ENCODE measurements at places on chromosomes 11 and 22.

DNA sequence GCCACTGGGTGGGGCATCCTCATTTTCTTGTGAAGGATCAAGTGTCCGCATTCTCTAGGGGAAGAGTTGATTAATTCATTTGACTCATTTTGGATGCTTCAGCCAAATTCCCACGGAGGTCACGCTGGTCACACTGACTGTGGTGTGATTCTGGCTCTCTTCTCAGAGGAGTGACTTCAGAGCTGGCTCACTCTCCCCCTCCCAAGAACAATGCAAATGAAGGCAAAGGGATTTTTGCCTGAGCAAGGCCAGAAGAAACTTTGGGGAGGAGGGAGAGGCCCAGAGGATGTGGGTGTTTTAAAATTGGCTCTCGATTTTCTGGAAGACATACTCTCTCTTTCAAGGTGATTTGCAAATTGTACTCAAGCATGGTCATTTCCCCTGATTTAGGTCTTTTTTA, 51.1 kb upstream of the LMO2 start:
- DNase-seq: no peak

- DNase-seq: no peak
These were observed 47.5 kb upstream of the TCF20 start for GRCh38 chr22:42317691-42318547.

- no peak for DNase-seq
These were observed 29.9 kb downstream of the CWF19L2 start for GRCh38 chr11:107427569-107428180.

GRCh38 chr11:37280200-37280599, 682.2 kb upstream of the RAG2 start:
- no peak for DNase-seq

DNA sequence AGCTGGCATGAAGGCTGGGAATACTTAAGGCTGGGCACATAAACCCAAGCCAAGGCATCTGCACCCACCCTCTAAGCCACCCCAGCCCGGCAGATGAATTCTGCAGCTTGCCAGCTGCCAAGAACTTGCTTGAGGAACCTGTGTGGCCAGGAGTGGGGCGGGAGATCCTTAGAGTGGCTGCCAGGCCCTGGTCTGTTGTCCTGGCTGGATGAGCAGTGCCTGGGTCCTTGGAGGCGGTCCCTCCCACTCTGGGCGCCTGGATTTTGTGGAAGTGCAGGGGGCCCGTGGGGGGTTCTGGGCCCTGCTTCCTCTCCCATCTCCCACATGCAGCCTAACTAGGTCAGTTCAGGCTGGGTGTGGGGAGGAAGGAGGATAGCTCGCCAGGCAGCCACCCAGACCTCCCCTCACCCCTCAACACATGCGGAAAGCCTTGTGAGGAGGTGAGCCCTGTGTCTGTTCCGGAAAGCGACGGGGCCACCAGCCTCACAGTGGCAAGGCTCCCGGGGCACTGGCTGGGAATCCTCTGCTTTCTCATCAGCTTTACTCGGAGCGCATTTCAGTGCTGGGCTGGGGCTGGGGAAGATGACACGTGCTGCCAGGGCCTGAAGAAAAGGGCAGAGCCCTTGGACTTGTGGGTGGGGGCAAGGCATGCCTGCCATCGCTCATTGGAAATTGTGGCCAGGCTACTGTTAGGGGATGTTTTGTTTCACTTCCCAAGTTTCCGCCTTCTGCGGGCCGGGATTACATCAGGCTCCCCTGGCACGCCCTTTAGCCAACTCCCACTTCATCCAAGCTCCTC, 8.4 kb downstream of the DAGLA start:
- DNase-seq: peak; percentile 50
